ENCODE measurements at places on chromosomes 5 and 9.

- DNase-seq, result no peak
Observed at GRCh38 chr5:133439859-133440258, 172.5 kb downstream of the FSTL4 start.

DNA sequence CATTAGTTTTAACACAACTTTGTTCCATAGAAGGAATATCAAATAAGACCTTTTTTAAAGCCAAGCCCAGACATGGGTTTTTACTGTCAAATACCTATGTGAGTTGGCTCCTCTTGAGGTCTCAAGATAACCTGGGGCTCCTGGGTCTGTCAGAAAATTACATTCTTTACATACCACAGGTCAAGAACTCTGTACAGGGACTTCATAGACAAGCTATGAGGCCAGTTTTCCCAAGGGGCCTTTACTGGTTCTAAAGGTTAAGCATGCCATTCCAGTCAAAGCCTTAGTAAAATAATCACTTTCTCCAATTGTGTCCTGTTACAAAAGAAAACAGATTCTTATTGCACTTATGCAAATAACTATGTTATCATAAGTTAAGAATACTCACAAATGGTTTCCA is 15.5 kb upstream of the SMC2 start:
- DNase-seq, result peak; percentile 75

DNA sequence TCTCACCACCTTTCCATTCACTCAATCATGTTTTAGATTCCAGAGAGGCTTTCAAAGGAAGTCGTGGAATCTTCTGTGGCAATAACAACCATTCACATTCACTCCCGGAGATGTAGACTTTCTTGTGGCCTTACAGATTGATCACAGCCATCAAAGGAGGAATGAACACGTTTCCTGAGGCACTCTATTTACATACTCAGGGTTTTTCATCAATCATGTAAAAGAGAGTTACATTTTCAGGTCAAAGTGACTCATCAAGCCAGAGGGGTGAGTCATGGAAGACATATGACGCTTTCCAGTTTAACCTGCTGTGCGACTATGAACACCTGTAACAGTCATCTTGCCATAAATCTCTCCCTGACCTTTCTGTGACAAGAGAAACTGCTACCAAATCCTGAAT is 39.3 kb upstream of the RAD23B start:
- DNase-seq, result peak; percentile 87

GRCh38 chr5:514673-515072 is 9.6 kb downstream of the SLC9A3 start:
- no peak for DNase-seq

GRCh38 chr5:107794741-107795140 is 124.0 kb upstream of the EFNA5 start:
- no peak for DNase-seq

- DNase-seq, result no peak
Observed at GRCh38 chr5:18420711-18421110, 786.5 kb downstream of the TAF11L14 start.

- DNase-seq, result no peak
Observed at GRCh38 chr9:134034215-134035040, 9.1 kb downstream of the BRD3OS start.

DNA sequence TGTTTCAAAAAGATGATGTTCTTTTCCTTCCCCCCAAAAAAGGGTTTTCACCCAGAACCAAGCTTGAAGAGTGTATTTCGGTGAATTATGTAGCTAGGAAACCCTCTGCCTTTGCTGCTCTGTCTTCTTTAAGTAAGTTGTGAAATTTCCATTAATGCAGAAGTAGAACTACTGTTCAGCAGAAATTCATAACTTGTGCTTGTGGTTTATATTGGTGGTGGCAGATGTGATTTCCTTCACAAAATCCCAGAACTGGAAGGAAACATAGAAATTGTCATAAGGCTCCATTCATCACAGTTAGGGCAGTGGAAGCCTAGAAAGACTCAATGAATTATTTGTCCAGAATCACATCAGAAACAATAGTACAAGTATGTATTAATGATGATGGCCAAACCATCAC is 42.1 kb upstream of the DAB2 start:
- DNase-seq, result no peak

GRCh38 chr9:21708260-21708711 is 94.2 kb upstream of the MTAP start:
- DNase-seq, result no peak

- DNase-seq, result no peak
Observed at GRCh38 chr9:16319646-16320045, 550.8 kb downstream of the BNC2 start.

DNA sequence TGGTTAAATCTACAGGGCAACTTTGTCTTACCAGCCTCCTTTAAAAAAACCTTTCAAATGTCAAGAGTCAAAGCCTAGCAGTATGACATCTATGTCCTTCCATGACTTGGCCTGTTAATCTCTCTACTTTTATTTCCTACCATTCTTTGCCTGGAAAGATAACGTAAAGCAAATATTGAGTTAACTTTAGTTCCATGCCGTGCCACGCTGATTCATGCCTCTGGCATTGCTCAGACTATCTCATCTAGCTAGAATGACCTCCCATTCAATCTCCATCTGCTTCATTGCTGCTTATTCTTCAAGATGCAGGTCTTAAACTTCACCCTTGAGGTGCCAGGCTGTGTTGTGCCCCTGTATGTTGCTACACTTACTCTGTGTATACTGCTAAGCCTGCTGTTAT is 729.8 kb downstream of the EFNA5 start:
- DNase-seq, result peak; percentile 69

GRCh38 chr9:100652850-100653249 is 75.0 kb downstream of the CAVIN4 start:
- no peak for DNase-seq

DNA sequence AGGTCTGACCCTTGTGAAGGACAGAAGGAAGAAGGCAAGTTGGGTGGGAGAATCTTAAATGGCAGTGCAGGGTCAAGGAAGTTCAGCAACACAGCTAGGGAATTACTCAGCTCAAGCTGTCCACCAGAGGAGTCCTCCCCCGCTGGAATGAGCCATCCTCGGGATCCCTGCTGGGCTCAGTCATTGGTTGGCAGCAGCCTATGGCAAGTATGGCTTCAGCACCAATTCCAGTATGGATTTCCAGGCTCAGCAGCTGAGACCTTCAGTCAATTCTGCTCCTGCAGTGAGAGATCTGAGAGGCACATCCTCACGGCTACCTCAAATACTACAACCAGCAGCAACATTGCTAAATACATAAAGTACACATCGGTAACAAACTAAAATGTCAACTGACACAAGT is 280.6 kb upstream of the PIK3R1 start:
- DNase-seq, result no peak

DNA sequence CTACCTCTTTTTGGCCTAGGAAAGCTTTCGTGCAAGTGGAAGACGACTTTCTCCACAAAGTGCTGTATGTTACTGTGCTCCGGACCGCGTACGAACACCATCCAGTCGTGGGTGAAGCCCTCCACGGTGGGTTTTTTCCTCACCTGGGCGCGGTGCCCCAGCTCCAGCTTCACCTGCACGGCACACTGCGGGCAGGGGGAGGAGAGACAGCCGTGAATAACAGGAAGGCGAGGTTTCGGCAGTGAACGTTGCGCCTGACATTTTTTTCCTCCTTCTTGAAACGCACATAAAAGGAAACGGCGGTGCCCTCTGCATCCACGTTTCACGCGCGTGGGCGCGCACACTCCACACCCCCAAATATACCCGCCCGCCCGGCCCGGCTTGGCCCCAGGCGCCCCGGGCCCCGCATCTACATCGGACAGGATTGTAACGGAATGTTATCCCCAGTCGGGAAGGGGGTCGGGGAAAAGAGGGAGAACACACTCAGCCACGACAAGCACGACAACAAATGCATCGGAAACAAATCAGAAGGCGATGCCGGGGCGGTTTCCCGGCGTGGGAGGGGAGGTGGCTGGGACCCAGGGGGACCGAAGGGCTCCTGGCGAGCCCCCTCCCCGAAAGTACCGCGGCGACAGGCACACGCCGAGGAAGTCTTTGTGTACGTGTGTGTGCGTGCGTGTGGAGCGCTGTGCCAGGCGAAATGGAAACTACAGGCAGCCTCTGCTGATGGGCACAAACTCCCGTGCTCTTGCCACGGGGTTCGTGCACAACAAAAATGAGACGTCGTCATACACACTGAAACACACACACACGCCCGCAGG is 1.4 kb downstream of the MLLT3 start:
- peak; percentile 27 for DNase-seq

DNA sequence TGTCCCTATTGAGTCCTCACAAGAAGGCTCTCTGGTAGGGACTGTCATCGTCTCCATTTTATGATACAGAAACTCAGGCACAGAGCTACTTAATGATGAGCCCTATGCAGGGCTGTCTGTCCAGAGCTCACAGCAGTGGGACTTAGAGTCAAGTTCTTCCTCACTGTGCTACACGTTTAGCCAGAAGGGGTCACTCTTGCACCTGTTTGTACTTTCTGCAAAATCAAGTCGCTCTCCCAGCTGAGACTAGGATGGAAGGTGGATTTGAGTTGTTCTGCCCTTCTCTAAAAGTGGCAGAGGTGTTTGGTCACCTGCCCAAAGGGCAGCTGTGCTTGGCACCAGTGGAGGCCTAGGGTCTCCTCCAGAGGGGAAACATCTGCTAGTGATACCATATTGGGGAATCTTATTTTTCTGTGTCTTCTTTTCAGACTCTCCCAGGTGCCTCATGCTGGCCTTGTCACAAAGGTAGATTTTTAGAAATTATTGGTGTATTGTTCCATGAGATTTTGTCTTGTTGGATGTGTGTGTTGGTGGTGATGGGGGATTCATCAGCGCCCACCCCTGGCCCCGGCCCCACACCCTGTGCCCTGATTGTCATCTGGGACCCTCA is 104.2 kb downstream of the PPARGC1B start:
- DNase-seq, result peak; percentile 77

GRCh38 chr5:72125941-72126620 is 18.8 kb downstream of the MAP1B start:
- no peak for DNase-seq

DNA sequence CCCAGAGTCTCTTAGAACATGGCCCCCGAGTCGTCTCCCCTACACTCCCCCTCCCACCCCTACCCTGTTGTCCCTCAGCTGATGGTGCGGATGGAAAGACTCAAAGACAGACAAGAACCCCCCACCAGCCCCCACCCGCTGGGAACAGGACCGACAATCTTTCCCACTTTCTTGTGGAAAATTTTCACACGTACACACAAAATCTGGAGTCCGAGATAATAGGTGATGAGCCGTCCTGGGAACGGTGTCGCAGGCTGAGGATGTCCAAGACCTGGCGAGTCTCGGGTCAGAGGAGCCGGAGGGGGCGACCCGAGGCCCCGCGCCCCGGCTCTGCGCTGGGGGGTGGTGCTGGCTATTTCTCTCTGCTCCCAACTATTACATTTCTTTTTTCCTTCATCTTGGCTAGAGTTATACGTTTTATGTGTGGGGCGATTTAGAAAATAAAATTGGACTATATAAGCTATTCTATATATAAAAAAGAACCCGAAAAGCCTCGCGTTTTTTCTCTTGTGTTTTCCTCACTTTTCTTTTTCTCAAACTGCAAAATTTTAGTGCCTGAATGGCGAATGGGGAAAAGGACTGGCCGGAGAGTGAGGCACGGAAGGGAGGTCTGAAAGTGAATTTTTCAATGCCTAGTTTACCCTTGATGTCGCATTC is 188.8 kb downstream of the MEF2C start:
- no peak for DNase-seq

DNA sequence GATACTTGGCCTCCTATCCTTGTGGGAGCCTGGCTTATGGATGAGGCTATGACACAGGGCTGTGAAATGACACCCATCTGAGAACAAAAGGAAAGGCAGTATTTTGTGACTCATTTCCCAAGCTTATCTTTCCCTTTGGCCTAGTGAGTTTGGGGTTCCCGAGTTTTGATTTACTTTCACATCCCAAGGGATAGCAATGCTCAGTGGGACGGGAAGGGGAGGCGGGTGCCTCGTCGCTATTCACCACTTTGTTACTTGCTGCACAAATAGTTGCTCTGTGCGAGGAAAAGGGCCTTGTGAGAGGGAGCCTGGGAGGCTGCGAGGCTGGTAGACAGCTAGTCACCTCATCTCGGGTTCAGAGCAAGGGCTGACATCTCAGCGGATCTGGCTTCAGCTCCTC is 59.1 kb upstream of the ENTREP1 start:
- DNase-seq, result no peak

- no peak for DNase-seq
Observed at GRCh38 chr9:88786291-88787079, 204.8 kb upstream of the S1PR3 start.

GRCh38 chr9:15047028-15047551 is 136.9 kb upstream of the FREM1 start:
- DNase-seq, result no peak

DNA sequence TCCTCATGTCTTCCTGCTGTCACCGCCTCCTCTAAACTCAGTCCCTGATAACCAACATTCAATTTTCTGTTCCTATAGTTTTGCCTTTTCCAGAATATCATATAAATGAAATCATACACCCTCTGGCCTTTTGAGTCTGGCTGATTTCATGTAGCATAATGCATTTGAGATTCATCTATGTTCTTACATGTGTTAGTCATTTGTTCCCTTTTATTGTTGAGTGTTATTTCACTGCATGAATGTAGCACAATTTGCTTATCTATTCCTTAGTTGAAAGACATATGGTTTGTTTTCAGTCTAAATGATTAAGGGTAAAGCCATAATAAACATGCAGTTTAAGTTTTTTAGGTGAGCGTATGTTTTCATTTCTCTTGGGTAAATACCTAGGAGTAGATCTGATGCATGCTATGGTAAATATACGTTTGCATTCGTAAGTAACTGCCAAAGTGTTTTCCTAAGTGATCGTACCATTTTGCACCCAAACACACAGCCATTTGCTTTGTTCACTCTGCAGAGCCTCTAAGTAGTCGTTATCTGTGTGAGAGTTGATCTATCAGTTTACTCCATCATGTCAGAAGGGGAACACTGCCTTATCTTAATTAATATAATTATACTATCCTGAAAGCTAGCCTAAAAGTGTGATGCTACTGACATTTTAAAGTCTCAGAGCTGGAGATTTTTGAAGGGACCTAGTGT is 460.8 kb downstream of the DMAC1 start:
- DNase-seq, result no peak

- DNase-seq, result no peak
Observed at GRCh38 chr9:131869348-131869747, 129.5 kb upstream of the RAPGEF1 start.

All from Caco-2 (cell line).